Activated CD4-positive, alpha-beta T cell treated with anti-CD3 and anti-CD28 coated beads for 48 hours (primary cell): ENCODE measurements at places on chromosomes 7 and 10.

DNA sequence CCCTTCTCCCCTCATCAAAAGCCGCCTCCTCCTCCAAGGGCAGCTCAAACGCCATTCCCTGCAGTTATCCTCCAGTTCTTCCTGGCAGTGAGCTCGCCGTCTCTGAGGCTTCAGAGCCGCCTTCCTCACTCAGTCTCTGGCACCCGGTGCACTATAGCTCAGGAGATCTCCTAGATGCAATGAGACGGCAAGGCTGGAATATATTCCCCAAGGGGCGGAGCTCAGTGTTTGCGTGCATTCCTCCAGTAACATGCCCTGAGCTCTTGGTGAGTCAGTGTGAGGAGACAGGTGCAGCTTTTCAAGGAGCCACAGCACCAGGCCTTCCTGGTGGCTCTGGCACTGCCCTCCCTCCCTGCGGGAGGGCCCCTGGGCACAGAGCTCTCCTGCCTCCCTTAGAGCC lies 512.6 kb upstream of the FOXK1 start:
- DNase-seq: no peak

GRCh38 chr10:132962623-132963429 lies 20.5 kb upstream of the CFAP46 start:
- DNase-seq: no peak

GRCh38 chr7:111370002-111370401 lies 192.3 kb downstream of the IMMP2L start:
- no peak for DNase-seq

DNA sequence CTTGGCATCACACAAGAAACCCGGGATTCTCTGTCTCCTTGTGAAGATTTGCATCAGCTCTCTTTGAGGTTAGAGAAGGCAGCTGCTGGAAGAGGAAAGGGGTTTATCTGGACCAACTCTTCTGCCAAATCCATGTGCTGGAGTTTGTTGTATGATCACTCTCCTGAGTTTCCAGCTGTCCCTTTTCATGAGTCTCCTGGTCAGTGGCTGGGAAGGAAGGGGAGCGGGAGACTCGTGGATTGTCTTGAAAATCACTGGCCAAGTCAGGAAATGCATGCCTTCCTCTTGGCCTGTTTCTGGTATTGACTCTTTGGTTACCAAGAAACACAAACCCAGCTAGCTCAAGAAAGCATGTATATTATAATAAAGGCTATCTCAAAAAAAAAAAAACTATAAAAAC lies 38.8 kb downstream of the TACR2 start:
- DNase-seq: no peak

DNA sequence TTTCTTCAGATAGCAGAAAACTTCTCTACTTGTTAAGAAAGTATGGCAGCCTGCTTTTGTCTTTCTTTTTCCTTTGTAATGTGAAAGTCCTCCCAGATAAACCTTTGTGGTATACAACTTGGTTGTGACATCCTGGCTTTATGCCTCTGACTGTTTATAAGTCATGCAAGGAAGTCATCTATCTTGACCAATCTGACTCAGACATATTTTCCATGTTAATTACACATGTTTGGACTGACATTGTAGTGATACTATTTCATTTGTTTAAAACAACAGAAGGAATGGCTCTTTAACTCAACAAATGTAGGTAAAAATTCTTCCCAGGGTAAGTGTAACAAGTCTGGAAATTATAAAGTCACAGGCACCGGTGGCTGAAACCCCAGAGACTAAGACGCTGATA lies 341.6 kb upstream of the MEOX2 start:
- no peak for DNase-seq

- no peak for DNase-seq
Measured at GRCh38 chr7:26460351-26461085, 168.9 kb downstream of the SNX10 start.
